ENCODE measurements at places on chromosomes 11 and 22.
A peak's percentile ranks its signal among the peaks of the same experiment; 100 is the strongest.

- DNase-seq, result peak; percentile 91
Observed at GRCh38 chr22:31107178-31107893, at the start of gene SELENOM. SELENOM (minus strand) TSS chr22:31107568; CDS start chr22:31107505, 63 bp downstream.

GRCh38 chr11:8719721-8720120, 37.1 kb downstream of the RPL27A start:
- no peak for DNase-seq

- DNase-seq, result no peak
Observed at GRCh38 chr22:20316217-20316843, 3.5 kb downstream of the DGCR6L start.

GRCh38 chr22:24727218-24727851, 47.2 kb downstream of the PIWIL3 start:
- DNase-seq, result no peak

Data from CD4-positive, alpha-beta T cell treated with Interleukin-10 for 1 hour (primary cell).